Activated naive CD8-positive, alpha-beta T cell treated with anti-CD3 and anti-CD28 coated beads for 36 hours (primary cell): ENCODE measurements at places on chromosomes 6 and 20. TPM values are rescaled to one million over a fixed set of nuclear protein-coding genes. Genes with fewer than 3 reads are reported as not detected.

Gene TREM1
- 0.30 TPM for total RNA-seq

DNA sequence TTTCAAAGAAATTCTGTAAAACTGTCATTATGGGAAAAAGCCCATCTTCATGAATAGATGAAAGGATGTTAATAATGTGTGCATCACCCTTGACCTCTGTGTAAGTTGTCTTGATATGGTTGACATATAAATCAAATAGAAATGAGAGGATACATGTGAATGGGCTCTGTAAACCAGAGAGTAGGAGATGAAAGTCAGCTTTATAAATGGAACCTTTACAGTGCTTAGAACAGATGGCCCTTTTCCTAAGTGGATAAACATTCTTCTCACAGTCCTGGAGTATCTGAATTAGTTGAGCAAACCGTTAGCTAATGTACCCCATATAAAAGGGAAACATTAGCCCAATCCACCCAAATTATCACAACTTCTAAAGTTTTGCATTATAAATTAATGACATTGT lies 57.5 kb downstream of the MYLK4 start:
- no peak for DNase-seq

DNA sequence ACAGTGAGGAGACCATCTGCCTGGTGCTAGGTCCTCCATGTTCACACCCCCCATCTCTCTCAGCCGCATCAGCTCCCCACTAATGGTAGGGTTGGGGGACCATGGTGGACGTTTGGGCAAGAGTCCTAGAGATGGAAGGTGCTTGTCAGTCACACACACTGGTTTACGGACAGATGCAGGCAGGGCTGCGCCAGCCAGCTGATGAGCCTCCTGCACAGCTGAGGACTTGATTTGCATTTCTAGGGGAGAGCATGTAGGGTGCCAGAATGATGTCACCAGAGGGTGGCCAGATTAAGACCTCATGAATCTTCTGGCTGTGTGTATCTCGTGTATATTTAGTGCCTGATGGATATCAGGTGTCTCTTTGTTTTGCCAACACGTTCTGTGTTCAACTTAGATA lies 28.6 kb downstream of the CST8 start:
- no peak for DNase-seq

DNA sequence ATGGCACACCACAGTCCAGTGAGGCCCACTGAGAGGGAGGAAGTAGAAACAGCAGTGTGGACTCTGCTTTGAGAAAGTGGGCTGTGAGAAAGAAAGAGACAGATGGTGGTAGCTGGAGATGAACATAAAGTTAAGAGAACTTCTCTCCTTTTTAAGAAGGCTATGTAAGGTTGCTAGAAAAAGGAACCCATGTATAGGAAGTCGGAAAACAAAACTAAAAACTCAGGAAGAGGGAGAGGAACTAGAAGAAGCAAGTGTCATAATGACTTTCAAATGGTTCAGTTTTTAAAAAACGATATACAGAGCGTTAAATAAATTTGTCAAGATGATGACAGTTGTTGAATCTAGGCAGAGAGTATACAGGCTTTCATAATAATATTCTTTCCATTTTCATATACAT lies 25.4 kb upstream of the GMNN start:
- DNase-seq, result no peak

- DNase-seq, result peak; percentile 14
Measured at GRCh38 chr6:116476002-116476678, 15.0 kb downstream of the CALHM6 start.

DNA sequence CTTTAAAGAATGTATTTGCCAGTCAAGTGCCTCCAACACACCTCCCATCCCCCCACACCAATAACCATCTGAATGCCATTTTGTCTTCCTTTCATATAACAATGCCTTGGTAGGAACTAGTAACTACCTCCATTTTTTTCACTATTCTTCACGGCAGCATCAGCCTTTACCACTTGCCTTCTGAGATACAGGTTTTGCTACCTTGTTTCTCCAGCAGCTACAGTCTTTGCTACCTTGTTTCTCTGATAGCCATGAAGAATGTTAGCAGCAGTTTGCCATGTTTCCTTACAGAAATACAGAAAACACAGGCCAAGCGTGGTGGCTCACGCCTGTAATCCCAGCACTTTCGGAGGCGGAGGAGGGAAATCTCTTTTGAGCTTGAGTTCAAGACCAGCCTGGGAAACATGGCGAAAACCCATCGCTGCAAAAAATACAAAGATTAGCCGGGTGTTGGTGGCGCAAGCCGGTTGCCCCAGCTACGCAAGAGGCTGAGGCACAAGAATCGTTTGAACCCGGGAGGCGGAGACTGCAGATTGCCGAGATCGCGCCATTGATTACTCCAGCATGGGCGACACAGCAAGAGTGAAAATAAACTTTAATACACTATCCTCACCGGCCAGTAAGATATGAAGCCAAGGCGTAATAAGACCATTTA lies 100.9 kb downstream of the HFE start:
- peak; percentile 57 for DNase-seq

DNA sequence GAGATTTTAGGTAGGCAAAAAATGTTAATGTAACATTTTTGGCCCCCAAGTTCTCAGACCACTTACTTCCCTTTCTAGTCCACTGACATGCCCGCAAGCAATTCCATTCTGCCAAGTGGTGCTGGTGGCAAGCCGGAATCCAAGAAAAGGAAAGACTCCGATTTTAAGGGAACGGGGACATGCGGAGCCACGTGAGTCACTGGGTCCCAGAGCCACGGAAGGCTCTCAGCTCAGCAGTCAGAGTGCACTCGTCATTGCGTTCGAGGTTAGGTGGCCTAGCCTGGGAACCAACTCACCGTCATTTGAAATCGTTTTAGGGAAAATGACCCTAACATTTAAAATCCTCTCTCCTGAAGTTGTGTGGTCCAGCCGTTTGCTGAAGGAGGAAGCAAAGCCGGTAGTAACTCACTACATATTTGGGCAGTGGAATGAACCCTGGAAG lies 711 bp upstream of the SIRT5 start:
- DNase-seq, result peak; percentile 22

Gene GJA10
- not detected for total RNA-seq

Gene CCND3
- total RNA-seq, result 396 TPM

- no peak for DNase-seq
Measured at GRCh38 chr6:193180-193579, 99.1 kb upstream of the DUSP22 start.

DNA sequence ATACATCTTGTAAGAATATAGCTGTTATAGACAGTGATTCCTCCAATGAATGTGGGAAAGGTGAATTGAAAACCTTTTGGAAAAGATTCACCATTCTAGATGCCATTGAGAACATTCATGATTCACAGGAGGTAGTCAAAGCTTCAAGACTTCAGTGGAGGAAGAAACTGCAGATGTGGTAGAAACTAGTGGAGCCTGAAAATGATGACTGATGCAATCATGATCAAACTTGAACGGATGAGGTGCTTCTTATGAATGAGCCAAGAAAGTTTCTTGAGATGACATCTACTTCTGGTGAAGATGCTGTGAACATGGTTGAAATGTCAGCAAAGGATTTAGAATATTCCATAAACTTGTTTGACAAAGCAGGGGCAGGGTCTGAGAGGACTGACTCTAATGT lies 66.7 kb upstream of the C6orf118 start:
- no peak for DNase-seq

DNA sequence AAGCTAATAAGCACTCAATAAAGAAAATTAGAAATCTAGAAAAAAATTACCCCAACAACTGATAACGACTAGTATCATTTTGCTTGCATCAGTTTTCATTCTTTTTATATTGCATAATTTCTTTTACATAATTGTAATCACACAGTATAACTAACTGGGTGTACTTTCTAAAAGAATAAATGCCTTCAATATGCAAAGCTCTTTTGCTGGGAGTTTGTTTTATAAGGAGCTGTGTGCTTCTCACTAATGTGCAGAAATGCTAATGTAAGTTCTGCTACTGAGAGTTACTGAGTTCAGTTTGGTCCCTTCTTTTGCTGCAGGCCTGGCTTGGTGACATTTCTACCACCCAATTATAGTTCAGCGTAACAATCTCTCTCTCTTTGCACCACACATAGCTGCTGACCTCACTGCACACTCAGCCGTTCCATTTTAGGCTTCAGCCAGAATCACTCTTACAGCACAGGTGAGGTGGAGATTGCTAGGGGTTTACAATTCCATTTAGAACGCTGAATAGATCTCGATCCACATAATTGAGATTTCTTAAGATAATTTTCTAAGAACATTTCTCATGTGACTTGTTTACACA lies 20.9 kb upstream of the KLHL31 start:
- DNase-seq, result no peak

DNA sequence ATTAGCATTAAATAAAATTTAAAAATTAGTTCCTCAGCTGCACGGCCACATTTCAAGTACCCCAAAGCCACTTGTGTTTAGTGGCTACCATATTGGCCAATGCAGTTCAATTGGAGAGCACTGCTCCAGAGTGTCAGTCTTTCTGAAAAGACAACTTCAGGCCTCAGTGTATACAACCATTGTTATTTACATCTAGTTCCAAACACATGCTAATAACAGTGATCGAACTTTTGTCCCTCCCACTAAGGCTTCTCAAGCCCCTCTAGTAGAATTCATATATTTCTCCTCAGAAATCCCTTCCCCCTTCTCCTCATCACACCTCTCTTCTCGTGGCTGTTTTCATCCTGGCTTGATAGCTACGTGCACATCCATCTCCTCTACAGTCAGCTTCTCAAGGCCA lies 32.9 kb downstream of the HIVEP2 start:
- DNase-seq, result no peak

Gene RMND1
- total RNA-seq, result 28.4 TPM

Gene HTR1E
- not detected for total RNA-seq

Gene TRIM31
- not detected for total RNA-seq

- no peak for DNase-seq
Measured at GRCh38 chr20:4127344-4127743, 112.0 kb upstream of the RNF24 start.

Gene TMEM244
- not detected for total RNA-seq

DNA sequence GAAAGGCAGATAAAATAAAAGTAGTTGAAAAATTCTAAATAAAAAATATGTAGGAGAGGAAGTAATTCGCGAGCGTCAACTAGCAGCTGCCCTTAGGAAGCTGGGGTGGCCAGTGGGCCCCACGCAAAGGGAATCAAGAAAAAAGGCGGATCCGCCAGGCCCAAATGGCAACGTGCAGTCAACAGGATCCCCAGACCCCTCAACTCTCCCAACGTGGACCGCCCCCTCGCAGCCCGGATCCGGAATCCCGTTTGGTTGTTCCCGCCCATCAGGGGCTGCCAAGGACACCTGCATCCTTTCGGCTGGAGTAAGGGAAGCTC lies 296 bp downstream of the DZANK1 start:
- no peak for DNase-seq

GRCh38 chr20:48623176-48623905 lies 204.5 kb downstream of the PREX1 start:
- no peak for DNase-seq

DNA sequence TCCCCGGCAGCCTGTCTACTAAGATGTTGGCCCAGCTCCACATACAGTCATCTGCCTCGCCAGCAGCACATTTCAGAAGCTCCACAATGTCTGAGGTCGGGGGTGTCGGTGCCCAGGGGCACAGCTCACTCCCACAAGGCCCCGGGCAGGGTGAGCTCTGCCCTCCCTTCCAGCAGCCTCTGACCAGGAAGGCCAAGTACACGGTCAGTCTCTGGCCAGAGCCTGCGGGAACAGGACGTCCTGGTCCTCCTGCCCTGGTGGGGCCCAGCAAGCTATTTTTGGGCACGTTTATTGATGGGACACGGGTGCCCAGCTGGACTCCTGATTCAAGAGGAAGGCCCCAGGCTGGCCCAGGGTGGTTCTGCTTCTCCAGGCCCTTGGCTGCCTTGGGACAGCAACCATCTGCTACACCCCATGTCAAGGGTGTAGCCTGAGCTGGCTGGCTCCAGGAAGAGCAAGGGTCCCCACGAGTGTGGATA lies 114.9 kb upstream of the PTPN1 start:
- DNase-seq, result no peak

Gene FAM162B
- not detected for total RNA-seq

Gene CLVS2
- total RNA-seq, result not detected

GRCh38 chr6:157075549-157076450 lies 247.5 kb downstream of the TMEM242 start:
- DNase-seq, result peak; percentile 30

- DNase-seq, result no peak
Measured at GRCh38 chr20:11101696-11102095, 427.9 kb upstream of the JAG1 start.

DNA sequence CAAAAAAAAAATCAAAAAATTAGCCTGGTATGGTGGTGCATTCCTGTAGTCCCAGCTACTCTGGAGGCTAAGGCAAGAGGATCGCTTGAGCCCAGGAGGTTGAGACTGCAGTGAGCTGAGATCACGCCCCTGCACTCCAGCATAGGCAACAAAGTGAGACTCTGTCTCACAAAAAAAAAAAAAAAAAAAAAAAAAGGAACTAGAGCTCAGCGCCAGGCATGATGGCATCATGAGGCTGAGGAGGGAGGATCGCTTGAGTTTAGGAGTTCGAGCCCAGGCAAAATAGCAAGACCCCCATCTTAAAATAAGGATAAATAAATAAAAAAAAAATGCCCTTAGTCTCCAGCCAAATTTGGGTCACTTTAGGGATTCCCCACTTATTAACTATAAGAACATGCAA lies 40.4 kb upstream of the PIM1 start:
- DNase-seq, result no peak

DNA sequence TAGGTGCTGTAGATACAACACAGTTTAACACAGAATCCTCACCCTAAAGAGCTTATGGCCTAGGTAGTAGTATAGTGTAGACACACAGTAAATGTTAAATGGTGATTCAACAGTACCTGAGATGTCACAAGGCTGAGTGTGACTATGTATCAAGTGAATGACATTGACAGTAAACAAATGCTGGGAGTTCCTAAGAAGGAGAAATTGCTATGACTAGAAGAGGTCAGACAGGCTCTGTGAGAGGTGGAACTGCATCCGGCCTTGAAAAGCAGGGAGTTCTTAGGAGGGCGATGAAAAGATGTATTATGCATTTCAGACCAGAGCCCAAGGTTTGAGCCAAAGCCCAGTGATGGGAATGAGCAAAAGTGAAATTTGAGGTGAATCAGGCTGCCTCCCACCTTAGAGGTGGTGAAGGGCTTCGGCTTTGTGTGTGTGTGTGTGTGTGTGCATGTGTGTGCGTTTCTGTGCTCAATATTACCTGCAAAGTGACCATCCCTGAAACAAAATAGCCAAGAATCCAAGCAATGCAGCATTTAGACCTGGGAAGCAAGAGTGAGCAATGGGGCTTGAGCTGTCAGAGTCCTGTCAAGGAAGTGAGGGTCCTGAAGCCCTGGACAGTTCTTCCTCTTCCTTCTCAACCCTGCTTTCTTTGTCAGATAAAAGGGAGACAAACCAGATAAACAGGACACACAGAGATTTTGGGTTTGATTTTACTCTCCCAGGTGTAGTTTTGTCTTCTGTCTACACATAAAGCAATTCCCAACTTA lies 32.3 kb upstream of the CITED2 start:
- no peak for DNase-seq

GRCh38 chr6:114033606-114034005 lies 62.7 kb upstream of the HDAC2 start:
- DNase-seq, result no peak
